ENCODE measurements at places on chromosomes 2 and 18.
A peak's percentile ranks its signal among the peaks of the same experiment; 100 is the strongest.

GRCh38 chr2:1922402-1923025 lies 178.2 kb upstream of the PXDN start:
- DNase-seq: no peak

DNA sequence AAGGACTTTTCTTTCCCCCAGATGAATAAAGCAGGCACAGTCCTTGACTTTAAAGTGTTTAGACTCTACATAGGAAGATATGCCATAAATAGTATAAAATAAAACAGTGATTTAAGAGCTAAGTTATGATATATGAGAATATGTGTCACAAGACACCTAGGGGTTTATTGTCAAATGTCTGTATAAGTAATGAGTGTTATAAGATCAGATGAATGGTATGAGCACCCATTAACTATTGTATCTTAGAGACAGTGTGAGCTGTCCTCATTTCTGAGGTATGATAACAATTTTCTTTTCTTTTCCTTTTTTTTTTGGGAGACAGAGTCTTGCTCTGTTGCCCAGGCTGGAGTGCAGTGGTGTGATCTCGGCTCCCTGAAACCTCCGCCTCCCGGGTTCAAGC lies 365.3 kb downstream of the RND3 start:
- DNase-seq: no peak

- DNase-seq: no peak
These were observed 61.7 kb downstream of the CERS6 start for GRCh38 chr2:168517816-168518215.

DNA sequence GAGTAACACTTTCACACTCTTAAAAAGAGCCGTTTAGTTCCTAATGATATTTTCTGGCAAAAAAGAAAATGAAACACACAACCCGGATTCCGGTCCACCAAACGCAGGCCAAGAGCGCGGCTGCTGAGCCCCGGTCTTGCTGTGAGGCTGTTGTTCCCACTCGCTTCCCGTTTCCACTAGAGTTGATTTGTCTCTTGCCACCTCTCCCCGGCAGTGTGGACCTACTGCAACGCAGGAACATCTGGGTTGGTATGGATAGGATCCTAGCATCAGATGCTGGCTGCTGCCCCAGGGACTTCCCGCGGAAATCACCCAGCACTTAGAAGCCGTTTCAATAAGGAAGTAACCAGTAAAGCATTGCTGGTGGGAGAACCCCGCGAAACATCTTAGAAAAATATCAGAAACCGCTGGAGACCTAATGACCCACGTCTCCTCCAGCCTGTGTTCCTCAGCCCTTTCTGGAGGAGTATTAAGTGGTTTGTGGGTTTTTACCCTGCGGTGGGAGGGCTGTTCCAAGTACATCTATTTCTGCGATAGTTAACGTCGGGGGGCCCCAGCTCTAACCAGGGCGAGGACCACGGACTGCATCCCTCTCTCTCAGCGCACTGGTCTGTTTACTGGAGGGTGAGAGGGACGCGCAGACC lies 939 bp downstream of the DOCK10 start:
- peak; percentile 79 for DNase-seq

GRCh38 chr18:6566338-6566911 lies 151.7 kb upstream of the L3MBTL4 start:
- DNase-seq: no peak

- DNase-seq: peak; percentile 65
These were observed 35.4 kb downstream of the STAT4 start for GRCh38 chr2:191115391-191115790.

- no peak for DNase-seq
These were observed 26.6 kb upstream of the GBX2 start for GRCh38 chr2:236194786-236195185.

DNA sequence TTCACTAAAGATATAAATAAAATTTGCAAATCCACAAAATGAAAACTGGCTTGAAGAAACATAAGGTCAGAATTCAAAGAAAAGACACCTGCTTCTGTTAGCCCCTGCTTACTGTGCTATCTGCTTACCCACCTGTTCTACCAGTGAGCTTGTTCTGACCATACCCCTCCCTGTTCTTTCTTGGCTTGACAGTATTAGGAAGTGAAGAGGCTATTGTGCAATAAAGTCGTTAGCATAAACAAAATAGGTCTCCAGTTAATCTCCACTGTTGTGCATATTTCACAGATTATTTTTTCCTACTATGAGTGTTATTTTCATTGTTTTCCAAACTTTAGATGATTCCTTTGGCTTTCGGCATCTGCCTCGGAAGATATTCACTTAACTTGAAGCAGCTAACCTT lies 322.1 kb downstream of the CCDC85A start:
- no peak for DNase-seq

GRCh38 chr2:201150454-201151020 lies 32.4 kb upstream of the CASP10 start:
- DNase-seq: no peak

DNA sequence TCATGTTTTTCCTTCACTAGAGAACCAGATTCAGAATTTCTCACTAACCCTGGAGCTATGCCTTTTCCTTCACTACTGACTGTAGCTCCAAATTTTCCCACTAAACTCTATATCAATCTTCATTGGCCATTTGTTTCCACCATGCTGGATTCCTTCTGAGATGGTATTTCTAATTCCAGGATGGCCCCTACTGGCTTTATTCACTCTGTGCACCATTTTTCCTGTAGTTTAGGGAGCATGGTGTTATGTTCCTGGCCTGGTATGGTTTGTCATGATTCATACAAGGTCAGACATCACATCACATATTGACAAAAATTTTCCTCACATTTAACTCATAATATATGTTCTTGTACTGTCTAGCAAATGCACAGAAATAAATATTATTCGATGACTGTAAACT lies 229.2 kb upstream of the TFPI start:
- no peak for DNase-seq
